ENCODE measurements at places on chromosomes 2 and 18. TPM values are rescaled to one million over a fixed set of nuclear protein-coding genes. Genes with fewer than 3 reads are reported as not detected.

GRCh38 chr2:195910570-195910969 is 158.1 kb downstream of the DNAH7 start:
- DNase-seq: no peak

DNA sequence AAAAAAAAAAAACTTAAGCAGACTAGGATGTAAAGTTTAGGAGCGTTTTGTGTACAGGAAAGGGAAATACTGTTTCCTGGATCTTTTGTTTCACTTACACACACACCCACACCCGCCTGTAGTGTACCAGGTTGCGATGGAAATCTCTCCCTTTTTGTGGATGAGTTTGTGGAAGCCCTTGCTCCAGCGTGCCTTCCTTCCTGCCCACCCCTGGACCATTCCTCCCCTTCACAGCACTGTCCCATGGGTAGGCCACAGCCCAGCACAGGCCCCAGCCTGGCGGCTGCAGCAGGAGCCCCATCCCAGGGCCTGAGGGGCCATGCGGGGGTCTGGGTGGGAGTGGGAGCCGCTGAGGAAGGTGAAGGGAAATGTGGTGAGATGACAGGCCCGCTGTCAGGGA is 15.1 kb downstream of the MALL start:
- DNase-seq: no peak

DNA sequence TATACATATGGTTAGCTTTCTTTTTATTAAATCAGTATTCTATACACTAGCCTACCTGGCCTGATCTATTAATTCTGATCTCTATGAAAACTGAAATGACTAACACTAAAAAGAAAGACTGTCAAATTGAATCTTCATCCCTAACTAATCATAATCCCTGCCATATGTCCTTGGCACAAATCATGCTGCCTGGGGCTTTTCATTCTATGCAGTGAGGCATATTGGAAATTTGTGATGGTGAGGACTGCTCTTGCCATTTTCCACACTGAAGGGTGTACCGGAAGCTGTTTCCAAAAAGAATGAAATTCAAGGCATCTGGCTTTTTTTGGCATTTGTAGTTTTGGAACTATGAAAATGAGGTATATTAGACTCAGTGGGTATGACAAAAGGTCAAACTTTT is 39.7 kb downstream of the RAPGEF4 start:
- DNase-seq: no peak

DNA sequence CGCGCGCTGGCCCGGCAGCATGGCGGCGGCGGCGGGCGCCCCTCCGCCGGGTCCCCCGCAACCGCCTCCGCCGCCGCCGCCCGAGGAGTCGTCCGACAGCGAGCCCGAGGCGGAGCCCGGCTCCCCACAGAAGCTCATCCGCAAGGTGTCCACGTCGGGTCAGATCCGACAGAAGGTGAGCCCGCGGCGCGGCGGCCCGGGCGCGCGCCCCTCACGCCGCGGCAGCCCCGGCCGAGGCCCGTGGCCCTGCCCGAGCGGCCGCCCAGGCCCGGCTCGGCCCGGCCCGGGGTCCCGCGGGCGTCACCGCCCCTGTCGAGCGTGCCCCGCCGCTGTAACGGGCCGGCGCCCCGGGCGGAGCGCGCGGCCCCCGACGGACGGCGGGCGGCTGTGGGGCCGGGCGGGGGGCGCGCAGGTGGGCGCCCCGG is 218 bp downstream of the DGKD start:
- no peak for DNase-seq

DNA sequence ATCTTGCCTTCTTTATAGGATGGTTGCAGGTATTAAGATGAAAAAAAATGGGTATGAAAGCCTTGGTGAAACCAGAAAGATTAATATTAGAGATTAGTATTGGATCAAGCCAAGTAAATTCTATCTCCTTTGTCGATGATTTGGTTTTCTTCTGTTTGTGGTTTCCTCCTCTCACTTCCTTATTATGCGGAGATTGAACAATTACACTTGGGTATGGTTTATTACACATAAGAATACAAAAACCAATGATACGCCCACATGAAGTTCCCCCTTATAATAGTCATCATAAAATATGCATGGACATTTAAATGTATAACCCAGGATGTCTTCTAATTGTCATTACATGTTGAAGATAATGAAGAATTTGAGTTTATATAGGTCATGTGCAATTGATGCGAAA is 4.9 kb downstream of the LTBP1 start:
- no peak for DNase-seq

DNA sequence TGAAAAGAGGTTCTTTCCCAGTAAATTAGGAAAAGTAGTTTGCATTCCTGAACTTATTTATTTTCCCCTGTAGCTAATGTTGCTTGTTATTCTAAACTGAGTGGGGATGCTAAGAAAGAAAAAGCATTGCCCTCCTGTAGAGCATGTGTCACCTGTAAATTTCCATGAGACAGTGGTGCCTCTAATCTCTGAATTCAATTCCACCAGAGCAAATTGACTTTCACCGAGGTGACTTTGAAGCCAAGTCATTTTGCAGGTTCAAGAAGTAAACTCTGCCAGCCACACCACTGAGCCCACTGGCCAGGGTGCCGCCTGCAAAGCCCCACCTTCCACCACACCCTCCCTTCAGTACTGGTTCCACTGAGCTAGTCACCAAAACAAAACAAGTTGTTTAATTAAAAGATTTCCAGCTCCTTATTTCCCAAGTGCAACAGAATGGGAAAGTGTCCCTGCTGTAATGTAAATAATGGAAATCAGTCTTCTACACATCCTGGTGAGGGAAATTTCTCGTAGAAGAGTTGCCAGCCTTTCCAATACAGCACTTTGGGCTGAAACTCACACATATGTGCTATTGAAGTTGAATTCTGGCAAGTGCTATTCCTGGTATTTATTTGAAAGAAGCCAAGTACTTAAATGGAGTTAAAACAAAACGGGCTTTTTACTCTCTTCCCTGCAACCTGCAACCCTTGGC is 254.8 kb downstream of the RNF152 start:
- no peak for DNase-seq

DNA sequence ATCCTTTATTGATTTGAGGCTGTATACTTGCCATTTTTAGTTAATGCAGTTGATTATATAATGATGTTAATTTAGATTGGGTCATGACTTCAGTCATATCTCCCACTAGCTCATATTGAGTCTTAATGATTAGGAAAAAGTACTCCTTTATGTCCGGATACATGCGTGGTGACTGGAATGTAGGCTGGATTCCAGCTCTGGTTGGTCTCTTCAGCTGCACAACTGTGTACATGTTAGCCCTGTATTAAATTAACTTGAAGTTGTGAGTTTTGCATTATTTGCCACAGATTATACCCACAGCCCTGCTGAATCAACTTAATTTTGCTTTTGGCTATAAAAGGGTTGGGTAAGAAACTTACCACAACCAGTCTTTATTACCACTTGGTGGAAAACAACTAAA is 22.5 kb downstream of the MOB4 start:
- DNase-seq: no peak

The DPP4 gene
- 24.1 TPM for total RNA-seq

- DNase-seq: no peak
These were observed 686.1 kb upstream of the RAB6C start for GRCh38 chr2:129293326-129293725.

DNA sequence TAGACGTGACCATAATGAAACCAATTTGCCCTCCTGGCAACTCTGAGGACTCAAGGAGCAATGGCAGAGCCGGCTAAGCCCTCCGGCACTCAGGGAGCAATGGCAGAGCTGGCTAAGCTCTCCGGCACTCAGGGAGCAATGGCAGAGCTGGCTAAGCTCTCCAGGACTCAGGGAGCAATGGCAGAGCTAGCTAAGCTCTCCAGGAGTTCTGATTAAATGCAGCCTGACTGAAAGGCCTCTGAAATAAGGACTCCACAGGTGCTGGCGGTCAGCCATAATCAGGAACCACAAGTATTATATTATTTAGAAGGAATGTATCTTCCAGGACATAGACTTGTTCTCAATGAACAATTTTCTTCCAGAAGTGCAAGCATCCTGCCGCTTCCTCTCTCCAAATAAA is 65.2 kb downstream of the C2orf76 start:
- DNase-seq: no peak

- no peak for DNase-seq
These were observed 728.8 kb downstream of the CNTNAP5 start for GRCh38 chr2:124753842-124754241.

DNA sequence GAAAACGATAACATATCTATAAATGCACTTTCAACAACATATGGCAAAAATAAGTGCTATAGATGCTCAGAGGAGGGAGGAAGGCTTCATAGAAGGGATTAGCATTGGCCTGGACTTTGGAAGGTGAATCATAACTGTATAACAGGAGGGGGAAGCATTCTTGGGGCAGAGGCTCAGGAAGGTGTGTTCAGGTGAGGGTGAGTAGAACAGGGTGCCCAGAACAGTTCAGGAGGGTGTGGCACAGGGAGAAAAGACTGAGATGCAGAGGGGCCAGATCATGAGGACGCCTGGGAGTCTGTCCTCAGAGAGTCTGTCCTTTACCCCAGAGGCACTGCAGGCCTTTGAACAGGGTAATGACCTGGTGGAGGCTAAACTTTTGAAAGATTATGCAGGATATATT is 29.3 kb upstream of the MEP1B start:
- no peak for DNase-seq

The SDC1 gene
- total RNA-seq: 0.50 TPM

DNA sequence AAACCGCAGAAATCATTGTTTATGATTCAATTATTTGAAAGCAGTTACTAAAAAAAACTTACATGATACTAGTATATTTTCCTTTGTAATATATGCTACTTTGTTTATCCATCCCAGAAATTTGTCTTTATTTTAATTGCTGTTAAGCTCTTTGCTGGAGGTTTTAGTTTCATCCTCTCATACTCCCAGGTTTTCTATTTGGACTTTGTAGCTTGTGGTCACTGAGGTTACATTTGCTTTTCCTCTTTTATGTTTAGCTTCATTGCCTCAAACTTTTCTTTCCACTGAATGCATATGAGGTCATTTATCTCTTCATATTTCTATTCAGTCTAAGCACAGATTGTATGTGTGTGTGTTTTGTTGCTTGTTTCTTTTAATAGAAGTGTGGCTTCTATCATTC is 89.9 kb downstream of the ERBB4 start:
- DNase-seq: no peak

The SPTBN1 gene
- total RNA-seq: 886 TPM

- DNase-seq: no peak
These were observed 48.5 kb downstream of the SLC5A7 start for GRCh38 chr2:108034843-108035242.

DNA sequence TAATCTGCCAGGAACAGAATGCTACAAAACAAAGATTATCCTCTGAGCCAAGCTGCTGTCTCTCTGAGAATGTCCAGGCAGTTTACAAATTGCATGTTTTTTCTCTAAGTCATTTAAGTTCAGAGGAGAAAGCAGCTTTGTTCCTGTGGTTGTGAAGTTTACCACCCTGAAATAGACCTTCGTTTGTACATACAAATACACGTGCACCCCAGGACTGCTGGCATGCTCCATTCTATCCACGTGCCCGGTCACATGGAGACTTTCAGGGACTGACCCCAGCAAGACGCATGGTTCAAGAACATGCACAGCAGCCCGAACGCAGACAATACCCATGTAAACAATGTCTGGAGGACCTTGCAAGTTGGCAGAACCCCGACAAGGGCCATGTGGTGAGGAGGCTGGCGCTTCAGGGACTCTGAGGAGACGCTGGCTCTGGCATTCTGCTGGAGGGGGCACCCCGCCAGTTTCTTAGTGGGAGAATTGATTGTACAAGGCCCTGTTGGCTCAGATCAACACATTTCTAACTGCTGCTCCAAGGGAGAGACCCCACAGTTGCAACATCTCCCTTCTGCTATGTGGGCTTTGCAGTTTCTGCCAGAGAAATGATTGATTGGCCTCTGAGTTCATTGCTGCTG is 33.3 kb downstream of the FAM178B start:
- DNase-seq: no peak

GRCh38 chr2:236568068-236568921 is 1.3 kb upstream of the ACKR3 start:
- no peak for DNase-seq

The PIGN gene
- 31.8 TPM for total RNA-seq

- DNase-seq: no peak
These were observed 33.4 kb downstream of the XRCC5 start for GRCh38 chr2:216142540-216142939.
